HFFc6 (cell line): ENCODE measurements at places on chromosomes 7 and 10.

DNA sequence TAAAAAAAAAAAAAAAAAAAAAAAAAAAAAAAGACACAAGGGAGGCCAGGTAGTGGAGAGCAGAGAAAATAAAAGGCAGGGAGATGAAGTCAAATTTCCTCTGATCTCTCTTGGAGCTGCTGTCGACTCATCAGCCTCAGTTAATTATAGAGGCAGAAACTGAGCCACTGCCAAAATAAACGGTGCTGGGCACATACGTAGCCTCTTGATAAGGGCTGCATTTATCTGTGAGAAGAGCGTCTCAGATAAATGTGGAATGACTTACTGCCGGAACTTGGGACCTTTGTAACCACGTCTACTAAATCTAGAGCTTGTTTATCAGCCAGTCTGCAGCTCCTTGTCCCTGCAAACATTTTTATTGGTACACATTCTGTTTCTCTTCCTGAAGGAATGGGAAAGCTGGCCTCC lies 162.3 kb downstream of the BAMBI start:
- DNase-seq = no peak

GRCh38 chr10:43415544-43415943 lies 6.6 kb upstream of the HNRNPF start:
- DNase-seq = no peak

GRCh38 chr7:75596727-75597614 lies 104.9 kb downstream of the SPDYE5 start:
- DNase-seq = peak; percentile 64

DNA sequence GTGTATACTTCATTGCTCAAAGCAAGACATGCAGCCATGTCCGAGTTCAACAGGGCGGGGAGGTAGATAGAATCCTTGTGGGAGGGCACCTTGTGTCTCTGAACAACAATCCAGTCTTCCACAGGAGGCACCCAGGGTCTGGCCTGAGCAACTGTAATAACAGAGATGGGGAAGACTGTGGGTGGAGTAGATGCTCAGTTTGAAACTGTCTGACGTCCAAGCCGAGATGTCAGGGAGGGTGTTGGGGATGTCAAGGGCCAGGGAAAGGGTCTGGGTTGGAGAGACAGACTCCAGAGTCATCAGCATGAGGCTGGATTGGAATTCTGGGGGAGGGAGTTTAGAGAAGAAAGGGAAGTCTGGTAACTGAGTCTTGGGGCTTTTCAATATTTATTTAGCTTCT lies 88.0 kb downstream of the FANK1 start:
- DNase-seq = no peak

GRCh38 chr10:21145751-21146435 lies 248.8 kb upstream of the NEBL start:
- DNase-seq = no peak

- no peak for DNase-seq
These were observed 541.2 kb downstream of the ETV1 start for GRCh38 chr7:13448243-13448642.

- DNase-seq = no peak
These were observed 520.7 kb downstream of the LRMDA start for GRCh38 chr10:75952093-75952492.

DNA sequence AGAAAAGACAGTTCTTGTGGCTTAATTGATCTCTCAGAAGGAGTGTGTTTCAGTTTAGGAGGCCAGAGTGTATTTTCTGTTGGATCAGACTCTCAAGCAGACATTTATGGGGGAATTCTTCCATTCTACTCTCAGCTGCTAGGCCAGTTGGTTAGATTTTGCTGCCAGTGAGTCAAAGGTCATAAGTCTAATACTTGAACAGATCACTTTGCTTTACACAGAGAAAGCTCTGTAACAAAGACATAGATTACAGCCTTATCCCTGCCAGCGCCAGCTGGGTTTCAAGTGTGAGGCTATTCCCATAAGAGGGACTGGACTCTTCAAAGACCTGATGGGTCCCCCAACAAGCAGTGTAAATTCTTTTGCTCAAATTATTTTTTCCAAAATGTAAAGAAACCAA lies 145.6 kb upstream of the SEMA3C start:
- no peak for DNase-seq

GRCh38 chr7:128257458-128257857 lies 16.4 kb downstream of the LEP start:
- DNase-seq = no peak

- no peak for DNase-seq
These were observed 161.1 kb upstream of the FRMD4A start for GRCh38 chr10:14491811-14492210.

- no peak for DNase-seq
These were observed 42.5 kb downstream of the NOD1 start for GRCh38 chr7:30436046-30436445.

- no peak for DNase-seq
These were observed 260.1 kb downstream of the CCDC3 start for GRCh38 chr10:12741360-12741804.
